Tibial nerve (tissue), 4 donors: ENCODE measurements at places on chromosomes 16 and 17.

DNA sequence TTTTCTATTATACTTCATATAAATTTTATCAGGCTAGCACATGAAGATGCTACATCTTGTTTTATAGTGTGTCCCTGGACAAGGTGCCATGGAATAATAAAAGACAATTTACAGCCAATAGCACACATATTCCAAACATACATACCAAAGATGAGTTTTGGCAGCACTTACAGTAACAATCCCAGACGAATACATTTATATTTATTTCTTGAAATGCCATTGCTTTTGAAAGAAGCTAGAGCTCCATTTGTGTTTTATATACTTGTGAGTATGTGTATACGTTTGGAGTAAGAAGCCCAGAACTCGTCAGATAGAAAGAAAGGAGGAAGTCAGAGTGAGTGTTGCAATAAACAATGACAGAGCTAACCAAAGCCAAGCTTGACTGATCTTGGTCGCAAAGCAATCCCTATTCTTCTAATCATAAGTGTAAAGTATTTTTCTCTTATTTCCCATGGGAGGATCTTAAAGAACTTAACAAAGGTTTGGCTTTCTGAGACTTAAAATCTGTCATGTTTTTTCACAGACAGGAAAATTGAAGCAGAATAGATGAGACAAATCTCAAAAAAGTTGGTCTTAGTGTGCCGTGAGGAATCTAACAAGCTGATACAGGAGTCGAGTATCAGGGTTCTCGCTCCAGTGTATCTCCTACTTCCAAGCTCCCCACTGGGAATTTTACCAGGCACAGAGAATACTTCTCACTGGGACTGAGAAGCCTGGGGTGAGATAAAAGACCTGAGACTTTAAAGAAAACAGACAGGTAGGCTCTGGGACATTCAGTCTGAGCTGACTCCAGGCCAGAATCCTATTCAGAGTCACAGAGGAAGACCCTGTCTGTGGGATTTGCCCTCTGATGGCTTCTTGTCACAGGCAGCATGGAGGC, 175.4 kb downstream of the AATF start:
- no peak for DNase-seq

DNA sequence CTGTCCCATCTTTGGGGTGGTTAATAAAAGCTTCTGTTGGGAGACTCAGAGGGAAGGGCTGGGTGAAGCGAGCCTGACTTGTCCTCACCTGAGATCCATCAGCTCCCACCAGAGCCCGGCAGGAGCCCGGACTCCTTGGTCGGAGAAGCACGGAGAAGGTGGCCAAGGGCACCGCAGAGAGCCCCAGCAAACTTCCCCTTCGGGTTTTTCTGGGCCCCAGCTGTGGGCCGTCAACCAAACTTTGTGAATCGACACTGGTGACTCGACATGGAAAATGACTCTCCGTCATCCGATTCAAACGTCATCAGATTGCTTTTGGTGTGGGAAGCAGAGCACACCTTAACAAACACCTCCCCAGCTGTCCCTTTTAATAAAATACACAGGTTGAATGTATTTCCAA, 21.4 kb downstream of the ENPP7 start:
- DNase-seq: no peak

GRCh38 chr16:67144943-67145342, 5.9 kb downstream of the B3GNT9 start:
- no peak for DNase-seq

DNA sequence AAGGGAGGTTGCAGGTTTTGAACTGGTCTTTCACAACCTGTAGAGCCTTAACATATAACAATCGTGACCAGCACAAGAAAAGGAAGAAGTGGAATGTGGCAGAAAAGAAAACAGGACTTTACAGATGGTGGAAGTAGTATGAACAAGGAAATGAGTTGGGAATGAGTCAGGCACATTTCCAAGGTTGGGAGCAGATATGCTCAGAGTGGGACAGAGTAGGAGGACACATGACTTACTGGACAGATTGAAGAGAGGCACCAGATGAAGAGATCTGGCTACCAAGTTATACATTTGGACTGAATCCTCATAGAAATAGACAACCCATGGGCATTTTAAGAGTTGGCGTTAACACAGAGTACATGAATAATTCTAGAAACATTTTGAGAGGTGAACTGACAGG, 95.3 kb downstream of the ZNF18 start:
- DNase-seq: no peak

DNA sequence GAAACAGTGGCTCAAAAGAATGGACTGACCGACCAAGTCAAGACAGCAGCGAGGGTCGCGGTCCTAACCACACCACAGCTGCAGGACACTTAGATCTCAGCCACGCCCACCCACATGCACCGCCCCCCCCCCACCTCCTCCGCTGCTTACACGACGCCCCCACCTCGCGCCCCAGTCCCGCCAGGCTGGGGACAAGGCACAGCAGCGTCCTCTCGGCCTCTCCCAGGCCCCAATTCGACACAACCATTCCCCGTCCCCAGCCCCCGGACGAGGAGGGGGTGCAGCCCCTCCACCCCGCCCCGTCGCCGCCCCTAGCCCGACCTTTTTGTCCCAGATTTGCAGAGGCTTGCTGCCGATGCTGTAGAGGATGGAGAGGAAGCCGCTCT, 477 bp downstream of the CFAP20 start:
- no peak for DNase-seq
